ENCODE measurements at places on chromosomes 5 and 9.

DNA sequence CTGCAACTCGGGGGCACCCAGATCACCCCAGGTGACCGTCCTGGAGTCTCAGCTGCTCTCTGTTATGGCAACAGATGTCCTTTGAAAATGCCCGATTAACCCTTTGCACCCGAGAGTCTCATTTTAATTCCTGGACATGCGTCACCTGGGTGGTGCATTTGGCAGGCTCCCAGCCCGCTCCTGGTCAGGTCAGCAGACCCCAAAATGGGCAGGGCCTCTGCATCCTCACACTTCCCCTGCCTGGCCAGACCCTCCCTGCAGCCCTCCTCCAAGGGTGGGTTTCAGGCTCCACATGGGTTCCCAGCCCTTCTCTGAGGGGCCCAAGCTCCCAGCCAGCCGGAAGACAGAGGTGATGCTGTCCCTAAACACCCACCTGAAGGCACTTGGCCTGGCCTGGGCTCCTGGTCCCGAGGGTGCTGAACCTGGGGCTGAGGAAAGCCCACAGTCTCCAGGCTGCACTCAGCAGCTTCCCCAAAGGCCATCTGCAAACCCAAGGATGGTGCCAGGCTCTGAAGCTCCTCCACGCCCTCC lies 69.4 kb downstream of the PSMB7 start:
- no peak for DNase-seq

- no peak for DNase-seq
Observed at GRCh38 chr5:140165101-140165922, 9.7 kb upstream of the CYSTM1 start.

DNA sequence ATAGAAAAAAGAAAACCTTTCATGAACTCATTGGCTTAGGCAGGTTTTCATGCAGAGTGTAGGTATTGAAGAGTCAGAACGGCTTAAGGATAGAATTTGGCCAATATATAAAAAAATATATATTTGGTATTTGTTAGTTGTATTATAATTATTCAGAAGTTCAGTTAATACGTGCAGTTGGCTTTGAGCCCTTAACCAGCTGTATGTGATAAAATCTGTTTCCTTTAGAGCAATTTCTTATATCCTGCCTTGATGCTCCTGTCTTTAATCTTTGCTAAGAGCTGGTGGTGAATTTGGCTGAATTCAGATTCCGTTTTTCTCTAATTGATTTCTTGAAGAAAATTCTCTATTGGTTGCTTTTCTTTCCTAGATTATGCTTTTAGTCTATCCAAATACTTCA lies 3.7 kb downstream of the ANXA1 start:
- DNase-seq = no peak

GRCh38 chr5:41524174-41524573 lies 13.8 kb upstream of the PLCXD3 start:
- DNase-seq = no peak

- no peak for DNase-seq
Observed at GRCh38 chr9:116436121-116436520, 251.0 kb upstream of the TRIM32 start.

DNA sequence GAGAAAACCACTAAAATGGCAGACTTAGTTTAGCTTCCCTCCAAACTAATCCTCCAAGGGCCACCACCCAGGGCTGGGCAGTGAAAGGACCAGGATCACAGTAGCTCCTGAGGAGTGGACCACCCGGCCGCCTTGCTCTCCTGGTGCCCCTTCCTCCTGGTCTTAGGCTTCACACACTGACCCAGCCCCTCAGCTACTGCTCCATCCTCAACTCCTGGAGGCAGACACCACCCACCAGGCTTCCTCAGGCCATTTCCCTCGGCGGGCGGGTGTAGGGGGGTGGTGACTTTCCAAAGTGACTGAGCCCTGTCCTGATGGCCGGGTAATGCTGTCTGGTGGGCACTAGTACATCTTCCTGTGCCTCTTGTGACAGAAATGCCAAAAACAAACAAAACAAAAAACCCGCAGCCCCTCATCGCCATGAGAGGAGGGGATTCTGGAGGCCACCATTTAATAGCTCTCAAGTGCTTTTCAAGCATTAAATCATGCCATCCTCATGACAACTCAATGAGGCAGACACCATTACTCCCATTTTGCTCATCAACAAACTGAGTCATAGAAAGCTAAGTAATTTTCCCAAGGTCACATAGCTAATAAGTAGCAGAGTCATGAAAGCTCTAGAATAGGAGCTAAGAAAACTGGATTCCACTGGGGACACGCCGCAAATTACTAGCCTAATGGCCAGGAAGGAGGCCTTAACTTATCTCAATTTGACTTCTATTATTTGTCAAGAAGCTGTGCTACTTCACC lies 91.3 kb upstream of the LRRTM2 start:
- no peak for DNase-seq

- DNase-seq = no peak
Observed at GRCh38 chr5:91438871-91439270, 55.8 kb upstream of the ARRDC3 start.

- DNase-seq = peak; percentile 68
Observed at GRCh38 chr5:181160152-181160754, 12.9 kb downstream of the OR2V2 start.

- no peak for DNase-seq
Observed at GRCh38 chr9:113668061-113668460, 204.5 kb downstream of the RGS3 start.

DNA sequence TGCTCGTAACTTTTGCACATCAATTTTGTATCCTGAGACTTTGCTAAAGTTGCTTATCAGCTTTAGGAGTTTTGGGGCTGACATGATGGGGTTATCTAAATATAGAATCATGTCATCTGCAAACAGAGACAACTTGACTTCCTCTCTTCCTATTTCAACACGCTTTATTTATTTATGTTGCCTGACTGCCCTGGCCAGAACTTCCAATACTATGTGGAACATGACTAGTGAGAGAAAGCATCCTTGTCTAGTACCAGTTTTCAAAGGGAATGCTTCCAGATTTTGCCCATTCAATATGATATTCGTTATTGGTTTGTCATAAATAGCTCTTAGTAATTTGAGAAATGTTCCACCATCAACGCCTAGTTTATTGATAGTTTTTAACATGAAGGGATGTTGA lies 65.4 kb upstream of the CDH12 start:
- no peak for DNase-seq

DNA sequence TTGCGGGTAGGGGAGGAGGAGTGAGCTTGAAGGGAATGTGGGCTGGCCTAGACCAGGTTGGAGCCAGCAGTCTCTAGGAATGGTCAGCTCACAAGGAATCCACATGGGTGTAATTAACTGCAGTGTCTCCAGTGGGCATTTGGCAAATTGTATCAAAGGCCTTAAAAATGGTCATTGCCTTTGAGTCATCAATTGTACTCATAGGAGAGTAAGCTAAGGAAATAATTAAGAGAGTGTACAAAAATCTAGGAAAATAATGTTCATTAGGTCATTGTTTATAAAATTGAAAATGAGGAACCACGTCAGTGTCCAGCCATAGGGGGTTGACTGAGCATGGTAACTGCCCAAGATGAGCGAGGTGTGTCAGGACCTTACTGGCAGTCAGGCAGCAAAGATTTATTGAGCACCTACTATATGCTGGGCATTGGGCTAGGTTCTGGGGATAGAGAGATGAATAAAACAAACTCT lies 29.8 kb upstream of the RPL26L1 start:
- no peak for DNase-seq

- no peak for DNase-seq
Observed at GRCh38 chr5:147037515-147038205, 159.1 kb upstream of the PPP2R2B start.

DNA sequence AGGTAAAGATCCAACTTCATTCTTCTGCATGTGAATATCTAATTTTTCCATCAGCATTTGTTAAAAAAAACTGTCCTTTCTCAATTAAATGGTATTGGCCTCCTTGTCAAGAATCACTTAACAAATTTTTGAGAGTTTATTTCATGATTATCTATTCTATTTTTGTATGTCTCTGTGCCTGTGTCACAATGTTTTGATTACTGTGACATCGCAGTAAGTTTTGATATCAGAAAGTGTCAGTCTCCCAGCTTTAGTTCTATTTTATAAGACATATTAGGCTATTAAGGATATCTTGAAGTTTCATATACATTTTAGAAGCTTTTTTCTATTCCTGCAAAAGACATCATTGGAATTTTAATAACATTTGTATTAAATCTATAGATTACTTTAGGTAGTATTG lies 33.6 kb downstream of the GABRA6 start:
- no peak for DNase-seq

DNA sequence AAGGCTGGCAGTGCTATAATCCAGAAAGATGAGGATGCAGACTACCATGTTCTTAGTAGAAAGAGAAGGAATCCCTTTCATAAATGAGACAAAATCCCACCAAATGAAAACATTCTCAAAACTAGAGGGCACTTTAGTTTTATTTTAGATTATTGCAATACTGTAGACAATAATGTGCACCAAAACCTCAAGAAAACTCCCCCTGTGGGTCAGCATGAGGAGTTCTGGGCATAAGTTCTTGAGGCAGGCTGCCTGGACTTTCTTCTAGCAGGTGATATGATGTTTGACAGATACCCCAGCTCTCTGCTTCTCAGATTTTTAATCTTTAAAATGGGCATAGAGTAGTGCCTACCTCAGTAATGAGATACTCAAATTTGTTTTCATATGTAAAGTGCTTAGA lies 196.3 kb upstream of the CTNND2 start:
- no peak for DNase-seq

GRCh38 chr5:157025093-157025698 lies 33.7 kb downstream of the HAVCR1 start:
- DNase-seq = no peak

GRCh38 chr9:18675973-18676372 lies 202.0 kb downstream of the ADAMTSL1 start:
- DNase-seq = no peak

- no peak for DNase-seq
Observed at GRCh38 chr9:16060436-16061129, 507.7 kb downstream of the CCDC171 start.

DNA sequence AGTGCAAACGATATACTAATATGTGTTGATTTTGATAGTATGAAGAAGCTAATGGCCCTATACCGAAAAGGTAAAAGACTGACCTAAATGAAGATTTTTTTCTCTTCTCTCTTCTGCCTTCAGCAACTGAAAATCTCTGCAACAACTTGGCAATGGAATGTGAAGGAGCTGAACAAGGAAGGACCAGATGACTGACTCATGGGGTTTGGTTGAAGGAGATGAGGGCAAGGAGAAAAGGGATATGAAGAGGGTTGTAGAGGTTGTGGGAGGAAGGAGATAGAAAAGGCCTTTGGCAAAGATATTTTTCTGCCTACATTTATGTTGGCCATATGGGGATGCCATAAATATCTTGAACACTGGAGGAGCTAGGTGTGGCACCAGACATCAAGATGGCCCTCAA lies 129.7 kb upstream of the CHD1 start:
- DNase-seq = no peak

GRCh38 chr9:7375013-7375511 lies 424.5 kb downstream of the DMAC1 start:
- no peak for DNase-seq

GRCh38 chr5:102809033-102809432 lies 53.9 kb downstream of the PAM start:
- no peak for DNase-seq

GRCh38 chr9:93278144-93278543 lies 94.2 kb downstream of the WNK2 start:
- DNase-seq = no peak

DNA sequence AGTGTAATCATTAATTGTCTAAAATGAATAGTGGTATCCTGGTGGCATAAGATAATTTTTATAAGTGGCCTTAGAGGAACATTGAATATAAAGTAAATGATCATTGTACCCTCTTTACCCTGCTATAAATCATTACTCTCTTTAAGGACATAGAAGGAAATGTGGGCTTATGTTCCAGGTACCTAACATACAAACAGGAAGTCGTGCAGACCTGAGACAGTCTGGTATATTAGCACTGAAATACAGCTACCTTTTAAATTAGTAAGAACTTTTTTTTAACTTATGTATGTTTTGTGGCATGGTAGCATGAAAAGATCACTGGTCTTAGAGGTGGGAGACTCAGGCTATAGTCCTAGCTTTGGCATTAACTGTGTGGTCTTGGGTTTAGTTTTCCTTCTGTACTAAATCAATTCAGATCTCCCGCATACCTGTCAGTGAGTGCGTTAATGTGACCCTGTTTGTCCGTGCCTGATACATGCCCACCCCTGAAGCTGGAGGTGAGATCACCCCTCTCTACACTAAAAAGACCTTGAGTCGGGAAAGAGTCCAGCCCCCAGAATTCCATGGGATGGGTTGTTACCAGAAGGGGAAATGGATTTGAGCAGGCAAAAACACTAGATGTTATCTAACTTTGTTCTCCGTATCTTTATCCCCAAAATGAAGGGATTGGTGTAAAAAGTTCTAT lies 59.4 kb upstream of the ERBIN start:
- no peak for DNase-seq

GRCh38 chr5:135392256-135392655 lies 6.8 kb downstream of the MACROH2A1 start:
- DNase-seq = no peak

DNA sequence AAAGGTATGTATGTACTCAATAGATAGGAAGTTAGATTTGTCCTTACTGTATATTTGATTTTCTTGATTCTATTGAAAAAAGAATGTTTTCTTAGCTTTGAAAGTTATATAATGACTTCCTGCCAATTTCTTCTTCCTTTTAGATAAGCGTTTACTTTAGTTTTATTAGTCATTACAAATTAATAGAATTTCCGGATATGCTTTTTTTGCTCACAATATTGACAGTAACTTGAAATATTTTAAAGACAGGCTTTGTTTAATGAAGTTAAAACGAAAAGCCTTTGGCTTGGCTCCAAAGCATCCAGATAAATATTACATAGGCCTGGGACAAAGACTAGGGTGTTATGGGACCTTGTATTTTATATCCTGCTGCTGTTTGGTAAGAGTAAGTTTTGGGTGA lies 49.5 kb downstream of the CWC27 start:
- no peak for DNase-seq

GRCh38 chr5:1737790-1738405 lies 61.7 kb downstream of the MRPL36 start:
- no peak for DNase-seq

GRCh38 chr5:135880801-135881200 lies 14.8 kb downstream of the IL9 start:
- DNase-seq = no peak

DNA sequence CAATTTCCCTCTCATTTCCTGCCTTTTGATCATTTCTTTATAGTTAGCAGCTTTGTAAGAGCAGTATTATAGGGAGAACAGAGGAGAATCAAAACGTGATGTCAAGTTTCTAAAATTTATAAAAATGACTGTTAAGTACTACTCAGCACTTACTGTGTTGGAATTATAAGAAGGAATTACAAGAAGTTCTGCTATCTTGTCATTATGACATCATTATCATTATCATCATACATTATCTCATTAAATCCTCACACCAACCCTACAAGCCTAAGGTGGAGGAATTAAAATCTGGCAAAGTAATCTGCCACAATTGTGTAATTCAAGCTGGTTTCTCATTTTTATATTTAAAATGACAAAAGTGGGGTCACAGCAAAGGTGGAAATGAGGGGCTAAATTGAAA lies 316.2 kb upstream of the CD180 start:
- DNase-seq = no peak

GRCh38 chr9:108161503-108161902 lies 671.9 kb upstream of the KLF4 start:
- DNase-seq = no peak

Measured in stimulated activated CD4-positive, alpha-beta T cell treated with anti-CD3 and anti-CD28 coated beads, Interleukin-1b, Interleukin-23, amount 100 ng/mL, for 1 hour (primary cell).